ENCODE measurements at places on chromosomes 2 and 18.

DNA sequence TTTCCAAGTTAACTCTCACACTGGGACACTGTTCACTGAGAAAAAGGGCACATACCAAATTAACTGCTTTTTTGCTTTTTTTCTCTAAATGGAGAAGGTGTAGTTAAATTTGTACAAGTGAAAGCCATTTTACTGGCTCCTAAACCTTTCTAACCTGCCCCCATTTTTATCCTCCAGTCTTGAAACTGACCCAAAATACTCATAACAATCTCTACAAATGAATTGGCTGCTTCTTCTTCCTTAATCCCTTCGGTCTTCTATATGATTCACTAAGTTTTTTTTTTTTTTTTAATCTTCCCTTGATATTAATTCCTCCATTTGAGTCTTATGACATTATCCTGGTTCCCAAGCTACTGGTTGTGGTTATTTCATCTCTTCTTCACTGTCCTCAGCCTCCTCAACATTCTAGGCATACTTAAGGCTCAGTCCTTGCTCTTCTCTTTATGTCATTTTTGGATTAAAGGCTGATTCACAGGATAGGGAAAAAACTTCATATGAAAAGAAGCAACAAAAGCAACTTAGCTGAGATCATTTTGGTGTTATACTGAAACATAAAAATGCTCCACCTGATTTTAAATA, 19.8 kb downstream of the ORC2 start:
- no peak for DNase-seq

- peak; percentile 50 for DNase-seq
Measured at GRCh38 chr2:236177604-236177966, 9.4 kb upstream of the GBX2 start.

DNA sequence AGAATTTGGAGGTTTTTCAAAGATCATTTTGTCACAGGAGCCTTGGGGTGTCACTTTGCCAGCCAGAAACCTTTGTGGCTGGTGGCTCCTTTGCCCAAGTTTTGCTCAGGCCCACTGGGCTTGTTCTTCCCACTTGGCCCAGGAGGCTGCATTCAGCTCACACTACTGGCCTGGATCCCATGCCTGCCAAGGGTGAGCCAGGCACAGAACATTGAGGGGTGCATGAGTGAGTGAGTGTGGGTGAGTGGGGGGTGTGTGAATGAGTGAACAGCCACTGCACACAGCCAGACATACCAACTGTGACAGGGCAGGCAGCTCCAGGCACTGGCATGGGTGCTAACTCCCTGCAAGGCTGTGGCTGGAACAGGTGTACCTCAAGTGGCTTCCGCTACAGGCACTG, 39.6 kb downstream of the FAM171B start:
- DNase-seq = no peak

- DNase-seq = peak; percentile 50
Measured at GRCh38 chr2:74864728-74865722, 31.1 kb downstream of the HK2 start.

- no peak for DNase-seq
Measured at GRCh38 chr2:240782221-240782885, 37.7 kb downstream of the KIF1A start.

- no peak for DNase-seq
Measured at GRCh38 chr18:46276748-46277147, 172.6 kb downstream of the HAUS1 start.

GRCh38 chr2:120291401-120292311, 39.0 kb downstream of the RALB start:
- DNase-seq = peak; percentile 71

DNA sequence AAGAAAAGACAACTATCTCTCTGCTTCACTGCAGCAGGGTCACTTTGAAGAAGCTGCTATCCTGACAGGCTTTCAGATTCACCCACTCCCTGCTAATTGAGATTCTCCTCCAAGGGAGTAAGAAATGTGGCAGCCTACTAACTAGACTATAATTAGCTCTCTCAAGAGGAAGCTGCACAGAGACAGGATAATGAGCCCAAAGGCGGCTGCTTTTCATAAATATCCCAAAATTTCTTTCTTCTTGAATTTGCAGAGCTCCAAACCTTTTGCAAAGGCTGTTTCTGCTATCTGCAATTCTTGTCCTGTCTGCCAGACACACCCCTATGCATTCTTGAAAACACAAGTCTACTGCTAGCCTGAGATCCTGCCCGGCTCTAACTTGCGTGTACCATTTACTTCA, 54.0 kb upstream of the RNU4ATAC start:
- no peak for DNase-seq

- peak; percentile 47 for DNase-seq
Measured at GRCh38 chr18:13218368-13218991, at the start of gene LDLRAD4. TSS of gene LDLRAD4 (plus strand) at chr18:13218760.

DNA sequence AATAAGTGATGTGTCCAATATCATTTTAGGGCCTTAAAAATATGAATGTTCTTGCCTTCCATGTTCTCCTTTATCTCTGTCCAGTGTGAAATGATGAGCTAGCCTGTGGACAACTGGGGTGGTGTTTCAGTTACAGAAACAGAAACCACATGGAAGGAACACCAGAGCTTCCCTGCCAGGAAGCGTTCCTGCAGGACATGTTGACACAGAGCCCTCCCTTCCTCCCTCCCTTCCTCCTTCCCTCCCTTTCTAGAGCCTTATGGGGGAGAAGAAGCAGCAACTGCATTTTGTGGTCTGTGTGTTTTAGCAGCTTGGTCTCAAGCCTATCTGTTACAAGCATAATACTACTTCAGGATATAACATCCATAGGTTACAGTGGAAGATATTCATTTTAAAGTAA, 539.7 kb upstream of the NETO1 start:
- no peak for DNase-seq

GRCh38 chr2:204896146-204896545, 350.9 kb downstream of the PARD3B start:
- no peak for DNase-seq

GRCh38 chr2:174606336-174606735, 8.7 kb upstream of the WIPF1 start:
- DNase-seq = no peak

DNA sequence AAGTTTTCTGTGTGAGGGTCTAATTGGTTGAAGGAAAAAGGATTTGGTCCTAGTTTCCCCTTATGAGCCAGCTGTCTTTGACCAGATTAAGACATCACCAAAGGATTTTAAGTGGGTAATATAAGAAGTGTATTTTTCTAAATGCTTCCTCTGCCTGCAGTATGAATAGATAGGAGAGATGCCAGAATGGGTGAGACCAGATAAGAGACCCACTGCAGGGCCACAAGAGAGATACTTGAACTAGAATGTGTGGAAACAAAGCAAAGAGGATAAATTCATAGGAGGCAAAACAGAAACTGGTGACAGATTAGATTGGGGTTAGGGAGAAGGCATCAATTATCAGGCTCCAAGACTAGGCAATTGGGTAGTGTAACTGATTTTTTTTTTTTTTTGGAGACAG, 1.1 kb upstream of the HDHD2 start:
- no peak for DNase-seq

DNA sequence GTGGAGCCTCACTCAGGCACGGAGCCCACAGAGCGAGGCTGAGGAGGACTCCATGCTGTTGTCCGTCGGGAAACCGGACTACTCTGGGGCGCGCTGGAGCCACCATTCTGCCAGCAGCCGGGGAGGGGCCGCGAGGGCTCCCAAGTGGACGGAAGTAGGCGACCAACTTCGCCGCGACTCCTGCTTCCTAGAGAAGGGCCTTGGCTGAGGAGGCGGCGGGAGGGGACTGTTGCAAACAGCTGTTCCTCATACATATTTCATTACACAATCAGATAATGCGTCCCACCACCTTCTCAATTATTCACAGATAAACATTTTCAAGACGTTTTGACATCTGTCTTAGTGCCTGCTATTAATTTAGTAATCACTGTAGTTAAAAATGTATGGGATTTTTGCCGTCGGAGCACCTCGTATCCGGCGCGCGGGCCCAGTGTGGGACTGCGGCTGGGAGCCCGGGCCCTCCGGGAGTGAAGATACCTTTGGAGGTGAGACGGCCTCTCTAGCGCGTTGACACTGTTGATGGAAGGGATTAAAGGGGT, 11.7 kb upstream of the SIX3 start:
- no peak for DNase-seq

DNA sequence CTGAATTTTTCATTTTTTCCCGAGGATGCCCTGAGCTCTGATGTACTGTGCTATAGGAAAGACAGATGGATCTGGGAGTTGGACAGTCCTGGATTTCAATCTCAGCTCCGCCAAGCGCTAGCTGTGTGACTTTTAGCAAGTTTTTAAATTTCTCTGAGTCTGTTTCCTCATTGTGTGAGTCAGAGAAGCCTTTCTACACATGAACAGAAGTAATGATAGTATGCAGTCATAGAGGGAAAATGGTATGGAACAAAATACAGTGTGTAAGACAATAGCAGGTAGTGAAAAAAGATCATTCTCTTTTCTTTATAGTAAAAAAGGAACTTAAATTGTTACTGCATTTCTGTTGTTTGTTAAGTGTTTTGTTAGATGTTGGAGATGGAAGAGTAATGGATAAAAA, 52.4 kb upstream of the PPM1B start:
- DNase-seq = no peak

DNA sequence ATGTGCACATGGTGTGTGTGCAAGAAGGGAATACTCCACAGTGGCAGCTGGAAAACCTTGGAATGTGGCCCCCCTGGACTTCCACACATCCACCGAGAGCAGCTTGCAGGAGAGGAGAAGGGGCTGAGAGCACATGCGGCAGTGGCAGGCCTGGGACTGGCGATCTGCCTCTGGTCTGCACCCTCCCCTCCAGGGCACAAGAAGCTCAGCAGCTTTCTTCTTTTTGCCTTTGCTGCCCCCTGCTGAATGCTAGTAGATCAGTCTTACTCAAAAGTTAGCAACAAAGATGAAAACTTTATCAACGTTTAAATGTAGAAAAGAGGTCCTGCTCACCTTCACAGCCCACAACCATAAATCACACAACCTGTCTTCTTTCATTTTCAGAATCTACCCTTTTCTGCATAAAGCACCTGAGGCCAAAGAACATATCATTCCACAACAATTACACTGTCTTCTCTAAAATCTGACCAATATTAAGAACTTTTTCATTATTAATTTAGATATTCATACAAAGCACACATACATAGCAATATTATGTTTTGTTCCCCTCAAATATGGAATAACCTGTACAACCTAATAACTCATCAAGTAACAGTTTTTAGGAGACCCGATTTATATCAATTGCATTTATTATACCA, 34.6 kb downstream of the TGFBRAP1 start:
- DNase-seq = peak; percentile 69

- DNase-seq = no peak
Measured at GRCh38 chr18:58144671-58145285, 100.8 kb downstream of the NEDD4L start.

DNA sequence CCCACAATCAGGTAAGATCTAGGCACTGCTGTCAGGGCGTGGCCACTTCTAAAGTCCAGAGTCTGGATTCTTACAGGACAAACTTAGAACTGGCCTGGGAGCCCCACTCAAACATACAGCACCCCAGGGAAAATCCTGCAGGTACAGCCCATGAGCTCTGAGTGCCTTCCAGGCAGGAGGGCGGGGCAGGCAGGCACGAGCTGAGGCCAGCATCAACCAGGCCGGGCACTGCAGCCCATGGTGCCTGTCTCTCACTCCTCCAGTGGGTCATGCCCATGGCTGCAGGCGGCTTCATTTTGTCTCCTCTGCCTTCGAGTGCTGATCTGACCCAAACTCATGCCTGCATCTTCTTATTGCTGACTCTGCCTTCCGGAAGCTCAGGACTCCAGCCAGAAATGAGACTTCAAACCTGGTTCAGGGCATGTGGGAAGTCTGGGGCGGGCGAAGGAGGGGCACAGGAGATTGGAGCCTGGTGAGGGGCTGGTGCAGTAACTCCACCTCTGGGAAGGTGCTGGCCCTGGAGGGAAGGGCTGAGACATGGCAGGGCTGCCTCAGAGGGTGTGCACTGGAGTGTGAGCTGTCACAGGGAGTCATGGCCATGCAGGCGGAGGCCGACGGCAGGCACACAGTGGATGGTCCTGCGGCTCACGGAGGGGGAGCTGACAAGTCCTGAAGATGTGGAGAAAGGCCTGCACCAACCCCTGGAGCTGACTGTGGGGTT, 40.5 kb downstream of the HS6ST1 start:
- DNase-seq = no peak

GRCh38 chr18:77000527-77000926, 132.1 kb downstream of the MBP start:
- DNase-seq = peak; percentile 71

GRCh38 chr2:151669585-151670081, 64.6 kb downstream of the NEB start:
- no peak for DNase-seq

GRCh38 chr18:63366213-63367052, 573 bp downstream of the KDSR start:
- peak; percentile 37 for DNase-seq

DNA sequence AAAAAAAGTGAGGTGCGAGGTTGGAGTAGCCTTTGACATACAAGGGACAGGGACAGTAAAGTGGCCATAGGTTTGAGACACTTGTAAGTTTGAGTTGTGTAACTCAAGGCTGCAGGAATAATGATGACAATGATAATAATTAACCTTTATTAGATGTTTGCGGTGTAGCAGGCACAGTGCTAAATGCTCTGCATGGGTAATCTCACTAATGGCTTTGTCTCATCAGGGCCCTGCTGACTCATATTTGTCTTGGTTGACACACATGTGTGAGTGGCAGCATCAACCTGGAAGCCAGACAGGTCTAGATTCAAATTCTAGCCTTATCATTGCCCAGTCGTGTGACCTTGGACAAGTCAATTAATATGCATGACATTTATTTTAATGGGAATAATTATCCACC, 126.2 kb downstream of the FSHR start:
- DNase-seq = no peak

- no peak for DNase-seq
Measured at GRCh38 chr2:183222751-183223150, 98.5 kb downstream of the NUP35 start.

- no peak for DNase-seq
Measured at GRCh38 chr2:219475278-219475677, 23.4 kb upstream of the GMPPA start.

DNA sequence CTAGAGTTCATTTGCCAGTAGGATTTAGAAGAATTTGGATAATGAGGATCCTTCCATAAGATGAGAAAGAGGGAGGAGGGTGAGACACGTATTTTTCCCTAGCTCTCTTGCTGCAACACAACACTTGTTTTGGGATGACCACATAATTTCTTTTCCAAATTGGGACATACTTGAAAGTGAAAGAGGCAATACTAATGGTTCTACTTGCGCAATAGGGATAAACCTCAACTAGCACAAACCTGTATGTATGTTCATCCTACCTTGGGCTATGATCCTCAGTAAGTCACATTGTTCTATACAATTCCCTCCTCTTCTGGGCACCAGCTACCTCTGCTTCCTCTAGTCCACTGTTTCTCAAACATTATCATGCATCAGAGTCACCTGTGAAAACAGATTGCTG, 1208.8 kb upstream of the LRRTM1 start:
- no peak for DNase-seq

GRCh38 chr2:142877216-142877838, at the start of gene KYNU:
TSS of gene KYNU (plus strand) at chr2:142877664. CDS start at chr2:142885368, 7,704 bp downstream.
- DNase-seq = no peak

GRCh38 chr2:214801768-214802397, 7.6 kb downstream of the BARD1 start:
- no peak for DNase-seq

Measured in testis (tissue), 5 donors.